ENCODE measurements at places on chromosomes 5 and 9.

- no peak for DNase-seq
These were observed 33.9 kb upstream of the ARHGAP26 start for GRCh38 chr5:142736247-142736632.

DNA sequence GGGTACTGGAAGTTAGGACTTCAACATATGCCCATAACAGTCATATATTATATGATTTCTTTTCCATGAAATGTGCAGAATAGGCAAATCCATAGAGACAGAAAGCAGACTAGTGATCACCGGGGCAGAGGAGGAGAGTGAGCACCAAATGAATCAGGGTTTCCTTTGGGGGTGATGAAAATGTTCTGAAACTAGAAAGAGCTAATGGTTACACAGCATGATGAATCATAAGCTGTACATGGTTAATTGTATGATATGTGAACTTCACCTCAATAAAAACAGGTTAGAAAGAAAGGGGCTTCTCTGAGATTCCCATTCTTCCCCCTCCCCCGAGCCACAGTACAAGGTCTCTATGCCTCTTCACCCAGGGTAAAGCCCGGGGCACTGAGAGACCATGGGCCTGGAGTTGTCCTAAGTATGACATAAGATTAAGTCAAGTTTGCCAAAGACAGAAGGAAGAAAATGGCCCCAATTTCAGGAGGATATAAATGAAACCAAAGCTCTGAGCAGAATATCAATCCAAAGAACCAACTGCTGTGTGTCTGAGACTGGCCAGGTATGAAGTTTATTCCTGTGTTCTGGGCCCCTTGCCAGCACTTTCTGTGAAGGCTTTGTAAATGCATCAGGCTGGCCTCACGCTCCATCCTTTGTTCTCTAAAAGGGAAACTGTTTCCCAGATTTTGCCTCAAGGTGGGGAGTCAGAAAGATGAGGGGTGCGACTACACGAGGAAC, 243.8 kb downstream of the CDK5RAP2 start:
- no peak for DNase-seq

DNA sequence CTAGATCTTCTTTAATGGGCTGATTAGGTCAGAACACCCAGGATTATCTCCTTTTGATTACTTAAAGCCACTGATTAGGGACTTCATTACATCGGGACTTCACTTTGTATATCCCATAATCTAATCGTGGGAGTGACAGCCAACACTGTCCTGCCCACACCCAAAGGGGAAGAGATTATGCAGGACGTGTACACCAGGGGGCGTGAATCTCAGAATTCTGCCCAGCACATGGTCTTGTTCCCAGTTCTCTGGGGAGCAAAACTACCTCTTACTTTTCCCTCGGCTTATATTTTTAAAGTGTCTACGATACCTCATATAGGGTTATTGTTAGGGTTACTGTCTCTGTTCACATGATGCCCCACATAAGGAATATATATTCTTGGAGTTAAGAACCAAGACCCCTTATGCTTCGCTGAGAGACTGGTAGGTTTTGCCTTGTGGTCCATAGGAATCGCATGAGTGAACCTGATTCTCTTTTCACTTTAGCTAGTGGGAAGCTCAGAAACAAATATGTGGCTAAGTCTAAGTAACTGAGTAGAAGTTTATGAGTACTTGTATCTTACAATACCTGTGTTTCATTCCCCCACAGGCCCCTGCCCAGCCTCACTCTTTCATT, 192.7 kb downstream of the GNA14 start:
- DNase-seq: no peak

GRCh38 chr9:126721564-126721981, 83.3 kb upstream of the ZBTB43 start:
- DNase-seq: no peak

- no peak for DNase-seq
These were observed 97.1 kb upstream of the CDH6 start for GRCh38 chr5:31096238-31096865.
